Caki2 (cell line): ENCODE measurements at places on chromosomes 13 and 19. TPM values are rescaled to one million over a fixed set of nuclear protein-coding genes. Genes with fewer than 3 reads are reported as not detected.

ZNF69 gene
- 8.3 and 14.0 TPM in 2 replicates for total RNA-seq

CEBPG gene
- 12.8 and 18.4 TPM in 2 replicates for total RNA-seq

SIGLEC5 gene
- total RNA-seq, result not detected in 2 replicates

ZNF724 gene
- total RNA-seq, result 0.43 and 11.8 TPM in 2 replicates

FGF9 gene
- not detected in 2 replicates for total RNA-seq
